ENCODE measurements at places on chromosomes 11 and 22. TPM values are rescaled to one million over a fixed set of nuclear protein-coding genes. Genes with fewer than 3 reads are reported as not detected.

ANO9 gene
- 1.3 TPM for total RNA-seq

GRCh38 chr11:35046681-35047080 is 92.3 kb upstream of the CD44 start:
- no peak for DNase-seq

DNA sequence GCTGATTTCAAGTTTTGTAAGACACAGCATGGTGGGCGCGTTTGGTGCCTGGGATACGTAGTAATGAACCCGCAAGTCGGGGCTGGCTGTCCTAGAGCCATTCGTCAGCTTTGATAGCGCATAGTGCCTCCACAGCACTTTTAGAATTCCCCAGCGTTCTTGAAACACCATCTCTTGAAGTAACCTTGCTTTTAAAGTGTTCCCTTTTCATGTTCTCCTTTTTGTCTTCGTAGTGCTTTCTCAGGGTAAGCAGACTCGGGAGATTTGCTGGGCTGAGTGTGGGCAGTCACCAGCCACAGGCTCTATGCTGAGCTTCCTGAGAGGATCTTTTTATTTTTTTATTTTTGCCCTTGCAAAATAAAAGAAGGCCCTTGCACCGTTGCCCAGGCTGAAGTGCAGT is 39.6 kb upstream of the CTTN start:
- DNase-seq: no peak

DNA sequence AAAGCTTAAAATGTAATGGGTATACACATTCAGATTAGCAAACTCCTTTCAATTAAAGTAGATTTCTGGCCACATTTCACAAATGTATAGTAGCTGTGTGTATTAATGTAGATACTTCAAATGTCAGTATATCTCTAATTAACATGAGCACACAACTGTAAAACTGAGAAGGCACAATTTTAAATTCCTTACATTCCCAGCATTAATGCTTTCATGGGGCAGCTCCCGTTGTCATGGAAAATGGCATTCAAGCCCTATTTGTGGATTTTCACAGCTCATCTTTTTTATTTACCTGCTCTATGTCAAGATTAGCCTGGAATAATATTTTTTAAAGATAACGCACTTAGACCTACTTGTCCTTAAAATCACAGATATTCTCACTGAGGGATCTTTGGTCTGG is 113.6 kb upstream of the SOX6 start:
- no peak for DNase-seq

DNA sequence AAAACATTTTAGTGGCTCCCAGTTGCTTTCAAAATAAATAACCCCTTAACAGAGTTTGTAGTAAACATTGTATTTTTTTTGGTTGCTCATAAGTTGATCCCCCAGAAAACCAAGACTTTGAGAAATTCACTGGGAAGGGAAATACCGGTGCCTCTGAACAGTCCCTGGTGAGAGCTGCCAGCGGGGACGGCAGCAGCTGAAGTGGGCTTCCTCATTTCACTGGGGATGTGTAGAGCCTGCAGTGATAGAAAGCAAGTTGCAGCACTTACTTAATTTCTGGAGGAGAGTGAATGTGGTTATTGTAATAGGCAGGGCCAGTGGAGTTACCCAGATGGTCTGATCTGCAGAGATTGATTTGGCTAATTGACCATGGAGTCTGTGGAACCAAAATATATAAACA is 18.6 kb upstream of the MCHR1 start:
- DNase-seq: no peak
